EH (cell line): ENCODE measurements at places on chromosomes 3 and 15.

DNA sequence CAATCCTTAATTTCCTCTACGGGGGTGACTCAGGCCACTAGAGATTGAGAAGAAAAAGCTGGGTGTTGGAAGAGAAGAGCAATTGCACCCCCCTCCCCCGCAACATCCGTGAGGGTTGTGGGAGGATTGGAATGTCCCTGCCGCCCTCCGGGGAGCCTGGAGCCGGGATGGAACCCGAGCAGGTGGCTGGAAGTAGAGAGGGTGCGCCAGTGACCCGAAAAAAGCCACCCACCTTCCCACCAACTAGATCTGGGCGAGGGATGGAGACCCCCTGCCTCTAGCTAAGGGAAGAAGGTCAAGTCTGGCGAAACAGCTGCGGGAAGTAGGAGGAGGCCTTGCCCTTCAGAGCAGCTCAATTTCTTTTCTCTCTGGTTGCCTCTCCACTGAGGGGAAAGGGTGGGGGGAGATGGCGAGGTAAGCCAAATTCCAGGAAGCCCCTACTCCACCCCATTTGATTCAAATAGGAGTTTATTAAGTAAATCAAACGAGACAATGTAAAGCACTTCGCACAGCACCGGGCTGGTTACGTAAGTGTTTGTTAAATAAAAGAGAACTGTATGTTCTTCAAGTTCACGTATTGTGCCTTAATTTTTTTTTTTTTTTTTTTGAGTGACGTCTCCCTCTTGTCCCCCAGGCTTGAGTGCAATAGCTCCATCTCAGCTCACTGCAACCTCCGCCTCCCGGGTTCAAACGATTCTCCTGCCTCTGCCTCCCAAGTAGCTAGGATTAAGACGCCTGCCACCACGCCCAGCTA, 1.1 kb upstream of the WWTR1 start:
- no peak for DNase-seq

- DNase-seq, result no peak
These were observed 601 bp upstream of the HYAL2 start for GRCh38 chr3:50323092-50323600.

- no peak for DNase-seq
These were observed 555.5 kb upstream of the CFAP20DC start for GRCh38 chr3:59605318-59605717.

DNA sequence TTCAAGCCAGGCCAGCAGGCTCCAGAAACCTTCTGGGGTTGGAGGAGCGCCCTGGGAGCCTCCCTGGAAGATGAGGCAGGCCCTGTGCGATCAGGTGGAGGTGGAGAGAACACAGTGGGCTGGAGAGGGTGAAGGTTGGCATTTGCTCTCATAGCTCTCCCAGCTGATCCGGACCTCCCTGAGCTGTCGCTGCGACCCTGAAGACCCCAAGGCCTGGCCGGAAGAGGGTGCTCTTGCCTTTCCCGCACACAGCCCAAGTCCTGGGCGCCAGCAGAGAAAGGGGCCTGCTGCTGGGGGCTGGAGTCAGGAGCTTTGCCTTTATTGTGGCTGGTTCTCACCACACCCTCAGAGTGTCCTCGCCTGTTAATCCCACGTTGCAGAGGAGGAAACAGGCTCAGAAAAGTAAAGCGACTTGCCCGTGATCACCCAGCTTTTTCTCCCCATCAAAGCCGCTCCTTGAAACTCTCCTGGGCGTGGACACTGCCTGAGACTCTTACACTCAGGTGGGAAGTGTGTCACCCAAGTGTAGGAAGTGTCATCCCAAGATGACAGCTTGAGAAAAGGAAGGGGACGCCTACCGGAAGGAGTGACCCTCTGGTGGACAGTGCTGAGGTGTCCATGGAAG, 8.6 kb upstream of the RPL29 start:
- DNase-seq, result peak; percentile 70

GRCh38 chr15:43246261-43246774, 20.4 kb downstream of the TGM5 start:
- DNase-seq, result no peak

GRCh38 chr3:23487015-23487414, 283.9 kb downstream of the UBE2E2 start:
- DNase-seq, result no peak

- DNase-seq, result no peak
These were observed 494.2 kb upstream of the PROK2 start for GRCh38 chr3:72279068-72279604.

DNA sequence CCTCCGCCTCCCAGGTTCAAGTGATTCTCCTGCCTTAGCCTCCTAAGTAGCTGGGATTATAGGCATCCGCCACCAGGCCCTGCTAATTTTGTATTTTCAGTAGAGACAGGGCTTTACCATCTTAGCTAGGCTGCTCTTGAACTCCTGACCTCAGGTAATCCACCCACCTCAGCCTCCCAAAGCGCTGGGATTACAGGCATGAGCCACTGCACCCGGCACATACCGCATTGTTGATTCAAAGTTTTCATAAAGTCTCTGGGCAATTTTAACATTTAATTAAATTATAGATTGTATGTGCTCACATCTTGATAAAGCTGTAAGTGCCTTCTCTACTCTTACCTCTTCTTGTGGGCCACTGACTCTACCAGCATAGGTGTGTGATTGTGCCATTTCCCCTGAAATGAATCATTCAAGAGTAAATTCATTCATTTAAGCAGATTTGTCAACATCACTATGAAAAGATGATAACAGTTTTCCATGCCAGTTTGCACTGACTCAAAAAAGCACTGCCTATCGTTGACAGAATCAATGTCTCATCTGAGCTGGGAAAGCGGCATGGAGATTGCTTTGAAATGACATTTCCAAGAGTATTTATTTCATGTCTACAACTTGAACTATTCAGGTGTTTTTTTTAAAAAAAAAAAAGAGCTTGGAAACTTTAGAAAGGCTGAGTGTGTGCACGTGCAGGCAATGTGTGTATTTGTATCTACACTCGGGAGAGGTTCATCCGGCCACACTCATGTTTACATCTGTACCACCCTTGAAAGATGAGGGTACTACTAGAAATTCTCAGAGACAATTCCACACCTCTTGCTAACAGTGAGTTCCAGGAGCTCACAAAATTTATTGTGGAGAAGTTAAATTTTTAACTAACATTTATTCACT, 3.5 kb downstream of the BCL2A1 start:
- DNase-seq, result no peak

- no peak for DNase-seq
These were observed 67.9 kb upstream of the PRICKLE2 start for GRCh38 chr3:64293121-64293520.

- no peak for DNase-seq
These were observed 190.7 kb upstream of the NDN start for GRCh38 chr15:23877502-23878412.

GRCh38 chr3:47315069-47315647, 32.4 kb downstream of the KLHL18 start:
- DNase-seq, result peak; percentile 29

DNA sequence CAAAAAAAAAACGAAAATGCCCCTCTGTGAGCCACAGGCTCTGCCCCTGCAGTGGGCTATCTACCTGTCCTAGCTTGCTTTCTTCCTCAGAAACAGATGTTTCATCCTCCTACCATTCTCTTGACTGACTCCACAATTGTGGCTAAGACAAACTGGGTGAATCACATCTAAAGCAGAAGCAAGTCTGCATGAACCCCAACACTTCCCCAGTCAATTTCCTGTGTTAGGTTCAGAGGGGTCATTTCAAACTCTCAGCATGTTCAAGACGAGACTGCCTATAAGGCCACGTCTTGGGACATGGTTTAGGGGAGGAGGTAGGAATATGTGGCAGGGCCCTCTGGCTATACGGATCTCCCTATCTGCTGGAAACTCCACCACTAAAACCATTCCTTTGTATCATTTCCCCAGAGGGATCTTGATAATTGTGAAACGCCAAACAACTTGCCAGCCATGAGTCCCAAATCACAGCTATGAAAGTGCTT, 28.6 kb upstream of the ANKDD1A start:
- no peak for DNase-seq

DNA sequence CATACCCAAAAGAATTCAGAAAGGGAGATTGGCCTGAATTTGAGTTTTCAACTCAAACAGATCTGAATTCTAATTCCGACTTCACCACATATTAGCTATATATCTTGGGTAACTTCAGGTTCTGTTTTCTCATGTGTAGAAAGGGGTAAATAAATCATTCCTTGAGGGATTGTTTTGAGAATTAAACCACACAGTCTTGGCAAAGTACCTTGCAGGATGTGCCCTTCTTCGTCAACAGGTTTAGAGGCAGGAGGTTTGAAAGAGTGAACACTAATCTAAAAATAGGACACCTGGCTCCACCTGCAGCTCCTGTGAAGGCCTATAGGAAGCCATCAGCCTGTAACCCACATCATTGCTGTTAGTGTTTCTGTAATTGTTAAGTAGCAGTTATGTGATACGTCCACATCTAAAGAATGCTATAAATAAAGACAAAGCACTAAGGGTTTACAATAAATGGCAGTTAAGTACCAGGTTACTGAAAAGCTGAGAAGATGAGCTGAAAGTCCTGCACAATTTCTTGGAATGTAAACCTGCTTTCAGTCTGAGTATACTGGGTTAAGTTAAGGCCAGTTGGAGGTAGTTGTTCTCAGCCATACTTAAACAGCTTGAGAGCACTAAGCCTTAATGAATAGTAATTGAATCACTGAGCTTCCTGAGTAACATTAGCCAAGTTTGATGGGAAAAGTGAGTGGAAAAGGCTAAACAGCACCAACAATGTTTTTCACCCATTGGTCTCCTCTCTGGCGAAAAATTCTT, 6.0 kb downstream of the CCDC80 start:
- no peak for DNase-seq

DNA sequence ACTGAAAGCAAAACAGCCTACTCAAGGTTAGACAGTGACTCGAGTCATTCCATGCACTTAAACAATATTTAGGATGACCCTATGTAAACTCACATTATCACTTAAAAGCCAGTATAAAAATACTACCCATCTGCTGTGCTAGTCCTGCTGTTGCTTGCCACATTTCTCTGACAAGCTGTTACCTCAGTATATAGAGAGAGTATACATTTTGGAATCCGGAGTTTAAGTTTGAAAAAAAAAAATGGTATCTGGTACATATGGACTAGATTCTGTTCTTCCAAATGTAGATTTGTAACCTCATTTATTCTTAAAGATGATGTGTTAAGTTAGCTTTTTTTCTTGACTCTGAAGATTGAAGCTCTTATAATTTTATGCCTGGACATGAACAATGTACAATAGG, 503.8 kb upstream of the TPRG1 start:
- no peak for DNase-seq

DNA sequence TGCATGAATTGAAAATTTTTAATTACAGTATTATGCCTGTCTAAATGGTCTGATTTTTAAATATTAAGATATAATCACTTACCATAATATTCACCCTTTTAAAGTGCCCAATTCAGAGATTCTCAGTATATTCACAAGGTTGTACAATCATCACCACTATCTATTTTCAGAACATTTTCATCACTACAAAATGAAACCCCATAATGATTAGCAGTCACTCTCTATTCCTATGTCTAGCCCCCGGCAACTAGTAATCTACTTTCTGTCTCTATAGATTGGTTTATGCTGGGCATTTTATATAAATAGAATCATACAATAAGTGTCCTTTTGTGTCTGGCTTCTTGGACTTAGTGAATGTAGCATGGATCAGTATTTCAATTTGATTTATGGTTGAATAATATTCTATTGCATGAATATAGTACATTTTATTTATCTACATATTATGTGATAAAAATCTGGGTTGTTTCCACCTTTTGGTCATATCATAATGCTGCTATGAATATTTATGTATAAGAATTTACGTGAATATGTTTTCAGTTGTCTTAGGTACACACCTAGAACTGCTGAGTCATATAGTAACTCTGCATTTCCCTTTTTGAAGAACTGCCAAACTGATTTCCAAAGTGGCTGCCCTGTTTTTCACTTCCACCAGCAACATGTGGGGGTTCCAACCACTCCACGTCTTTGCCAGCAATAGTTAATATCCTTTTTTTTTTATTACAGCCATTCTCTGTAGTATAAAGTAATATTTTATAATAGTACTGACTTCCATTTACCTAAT, 485.7 kb upstream of the ZNF385D start:
- no peak for DNase-seq

DNA sequence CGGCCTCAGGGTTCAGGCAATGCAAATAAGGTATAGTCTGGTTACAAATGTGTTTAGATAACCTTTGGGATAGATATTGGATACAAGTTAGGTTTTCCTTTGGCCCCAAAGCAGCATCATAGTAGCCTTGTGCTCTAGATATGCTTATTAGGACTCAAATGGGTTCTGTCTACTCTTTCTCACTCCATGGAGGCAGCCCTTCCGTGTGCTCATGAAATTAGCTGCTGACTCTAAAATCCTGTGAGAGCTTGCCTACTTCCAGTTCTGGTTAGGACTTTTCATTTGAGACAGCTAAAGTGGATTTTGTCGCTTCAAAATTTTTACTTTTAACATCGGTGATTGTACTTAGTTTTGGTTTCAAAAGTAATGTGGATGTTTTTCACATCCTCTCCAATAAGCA, 1.6 kb downstream of the CDV3 start:
- DNase-seq, result peak; percentile 16

GRCh38 chr15:66721020-66721419, 19.0 kb downstream of the SMAD6 start:
- DNase-seq, result no peak

DNA sequence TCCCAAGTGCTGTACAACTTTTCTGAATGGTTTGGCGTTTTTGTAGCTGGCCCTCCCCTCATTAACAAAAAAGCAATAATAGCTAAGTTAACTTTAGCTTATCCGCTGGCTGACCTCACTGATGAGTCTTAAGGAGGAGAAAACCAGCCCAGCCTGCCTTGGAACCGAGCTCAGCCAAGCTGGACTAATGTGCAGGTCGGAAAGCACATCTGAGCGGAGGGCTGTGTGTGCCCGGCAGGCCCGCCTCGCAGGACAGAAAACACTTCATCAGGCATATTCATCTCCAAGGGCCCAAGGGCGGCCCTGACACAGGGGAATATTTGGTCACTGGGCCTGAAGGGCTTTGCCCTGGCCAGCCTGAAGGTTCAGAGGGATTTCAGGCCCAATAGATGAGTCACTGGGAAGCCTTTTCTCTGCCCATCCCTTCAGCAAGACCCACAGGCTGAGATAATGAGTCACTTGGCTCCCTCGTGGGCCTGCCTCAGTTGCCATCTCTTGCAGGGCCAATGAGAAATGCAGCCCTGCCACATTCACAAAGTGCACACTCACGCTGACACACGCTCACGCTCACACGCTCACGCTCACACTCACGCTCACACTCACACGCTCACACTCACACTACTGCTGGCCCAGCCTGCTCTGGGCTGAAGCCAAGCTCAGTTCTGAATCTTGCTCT, 75.1 kb downstream of the SLC12A8 start:
- DNase-seq, result peak; percentile 85

- peak; percentile 54 for DNase-seq
These were observed 254.3 kb downstream of the SHQ1 start for GRCh38 chr3:72593881-72594397.

GRCh38 chr3:156071031-156071430, 49.3 kb upstream of the KCNAB1 start:
- peak; percentile 33 for DNase-seq

GRCh38 chr3:67497746-67498145, 156.7 kb downstream of the SUCLG2 start:
- DNase-seq, result no peak

DNA sequence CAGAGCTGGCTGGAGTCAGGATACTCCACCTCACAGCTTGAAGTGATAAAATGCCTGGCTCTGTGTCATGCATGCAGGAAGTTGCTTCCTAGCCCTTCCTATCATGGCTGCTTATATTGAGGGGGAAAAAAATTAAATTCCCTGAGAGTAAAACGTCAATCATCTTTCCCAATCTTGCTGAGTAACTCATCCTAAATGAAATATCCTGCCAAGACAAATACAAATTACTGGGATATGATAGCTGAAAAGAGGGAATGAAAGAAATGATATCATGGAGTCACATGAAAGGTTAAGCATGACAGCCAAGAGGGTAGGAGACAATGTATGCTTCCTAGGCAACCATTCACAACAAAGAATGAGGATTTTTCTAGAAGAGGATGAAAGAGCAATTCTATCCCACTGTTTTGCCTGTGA, 110.6 kb downstream of the ABI3BP start:
- DNase-seq, result peak; percentile 82
